ENCODE measurements at places on chromosomes 16 and 17.

DNA sequence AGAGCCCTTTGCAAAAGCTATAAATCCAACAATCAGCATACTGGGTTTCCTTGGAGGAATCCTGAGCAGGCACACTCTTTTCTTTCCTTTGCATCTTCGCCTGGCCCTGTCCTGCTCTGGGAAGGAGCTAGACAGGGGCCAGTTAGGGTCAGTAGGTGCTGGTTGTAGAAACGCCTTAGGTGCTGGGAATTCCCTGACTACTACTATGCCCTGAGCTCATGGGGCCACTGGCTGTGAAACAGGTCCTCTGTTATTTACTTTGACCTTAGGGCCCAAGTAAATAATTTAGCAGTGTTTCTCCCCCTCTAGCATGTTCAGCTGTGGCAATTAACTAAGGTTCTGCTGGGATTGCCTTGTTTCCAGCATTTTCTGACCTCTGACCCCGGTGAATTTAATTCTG, 15.8 kb upstream of the WSCD1 start:
- ATAC-seq: no peak

- peak; percentile 99 for ATAC-seq
Observed at GRCh38 chr17:43483674-43484551, at the start of gene DHX8. Gene DHX8 (plus strand): TSS chr17:43483975. CDS start chr17:43484038, 63 bp downstream.

DNA sequence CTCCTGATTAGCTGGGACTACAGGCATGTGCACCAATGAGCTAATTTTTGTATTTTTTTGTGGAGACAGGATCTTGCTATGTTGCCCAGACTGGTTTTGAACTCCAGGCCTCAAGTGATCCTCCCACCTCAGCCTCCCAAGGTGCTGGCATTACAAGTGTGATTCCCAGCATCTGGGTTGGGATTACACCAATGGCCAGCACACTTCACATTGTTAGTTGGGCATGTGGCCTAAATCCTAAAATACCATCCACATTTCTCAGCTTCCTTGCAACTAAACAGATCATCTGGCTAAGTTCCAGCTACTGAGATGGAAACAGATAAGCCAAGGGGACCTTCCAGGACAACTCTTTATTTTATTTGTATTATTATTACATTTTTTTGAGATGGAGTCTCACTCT, 9.9 kb downstream of the RABEP2 start:
- peak; percentile 65 for ATAC-seq

GRCh38 chr17:71828182-71828596, 292.6 kb upstream of the SOX9 start:
- peak; percentile 88 for ATAC-seq

DNA sequence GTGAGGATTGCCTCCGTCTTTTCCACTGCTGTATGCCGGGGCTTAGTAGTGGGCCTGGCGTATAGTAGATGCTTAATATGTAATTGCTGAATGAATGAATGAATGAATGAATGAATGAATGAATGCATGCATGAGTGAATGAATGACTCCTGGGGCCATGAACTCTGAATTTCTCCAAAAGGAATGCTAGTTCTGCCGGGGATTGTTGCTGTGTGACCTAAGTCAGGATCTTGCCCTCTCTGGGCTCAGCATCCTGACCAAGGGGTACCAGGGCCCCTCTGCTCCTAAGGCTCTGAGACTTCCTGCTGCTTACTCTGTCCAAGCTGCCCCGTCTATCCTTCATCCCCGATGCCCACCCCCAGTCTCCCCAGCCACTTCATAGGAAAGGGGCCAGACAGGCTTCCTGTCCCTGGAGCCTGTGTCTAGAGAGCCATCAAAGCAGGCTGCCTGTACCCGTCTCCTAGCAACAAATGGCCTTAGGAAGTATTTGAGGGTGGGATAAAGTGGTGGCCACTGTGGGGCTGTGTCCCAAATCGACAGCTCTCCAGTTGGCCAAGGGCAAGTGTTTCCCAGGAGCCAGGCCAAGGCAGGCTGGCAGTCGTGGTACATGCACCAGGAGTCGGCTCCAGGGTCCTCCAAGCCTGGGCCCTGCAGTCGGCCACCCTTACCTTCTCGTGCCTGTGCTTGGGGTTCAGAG, 11.6 kb upstream of the MPRIP start:
- ATAC-seq: no peak

- ATAC-seq: no peak
Observed at GRCh38 chr17:65656390-65657250, 95.2 kb upstream of the AXIN2 start.

- peak; percentile 92 for ATAC-seq
Observed at GRCh38 chr17:72976971-72977770, 115.3 kb downstream of the SLC39A11 start.

- ATAC-seq: peak; percentile 3
Observed at GRCh38 chr17:1709403-1709951, 700 bp downstream of the TLCD2 start.

GRCh38 chr16:54719624-54720023, 211.0 kb upstream of the IRX5 start:
- ATAC-seq: no peak

DNA sequence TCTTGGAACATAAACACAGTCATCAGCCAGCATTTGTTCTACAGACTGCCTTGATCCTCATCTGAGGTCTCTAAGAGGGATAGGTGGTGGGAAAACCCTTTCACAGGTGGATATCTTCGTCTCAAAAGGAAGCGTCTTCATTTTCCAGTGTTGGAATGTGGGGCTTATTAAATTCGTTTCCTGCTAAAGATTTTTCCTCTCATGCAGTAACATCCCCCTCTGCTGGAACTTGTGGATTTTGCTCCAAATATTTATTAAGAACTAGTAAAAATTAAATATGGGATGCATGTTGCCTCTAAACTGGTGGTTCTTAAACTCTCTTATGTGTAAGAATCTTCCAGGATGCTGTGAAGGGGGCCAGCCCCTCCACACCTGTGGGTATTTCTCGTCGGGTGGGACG, 20.1 kb upstream of the MLYCD start:
- peak; percentile 59 for ATAC-seq

DNA sequence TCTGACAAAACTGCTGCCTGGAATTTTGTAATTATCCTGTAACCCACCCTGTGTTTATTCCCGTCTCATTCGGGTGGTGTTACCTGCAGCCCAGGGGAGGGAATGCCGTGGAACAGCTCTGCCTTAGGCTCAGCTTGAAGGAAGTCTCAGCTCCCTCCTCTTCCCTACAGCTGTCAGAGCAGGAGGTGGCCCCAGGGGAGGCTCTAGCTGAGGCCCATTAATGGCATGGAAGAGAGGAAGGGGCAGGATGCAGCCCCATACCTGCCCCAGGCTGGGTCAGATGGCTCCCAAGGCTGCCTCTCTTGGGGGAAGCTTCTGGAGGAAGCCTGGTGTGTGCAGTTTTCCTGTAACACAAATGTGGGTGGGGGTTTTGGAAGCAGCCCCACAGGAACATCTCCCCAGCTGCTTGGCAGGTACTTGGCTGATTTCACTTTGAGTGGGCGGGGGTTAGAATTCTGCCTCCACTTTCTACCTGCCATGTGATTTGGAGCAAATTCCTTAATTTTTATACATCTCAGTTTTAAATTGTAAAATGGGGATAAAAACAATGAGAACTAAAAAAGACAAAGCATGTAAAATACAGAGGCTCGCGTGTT, 103.9 kb downstream of the MGAT5B start:
- no peak for ATAC-seq

- peak; percentile 85 for ATAC-seq
Observed at GRCh38 chr16:4944333-4945281, 7.7 kb upstream of the PPL start.

- ATAC-seq: peak; percentile 53
Observed at GRCh38 chr16:67653128-67653788, 6.8 kb downstream of the ACD start.

Data from SK-N-SH treated with all-trans-retinoic acid at 6 μM for 48 hours (cell line).